Activated CD4-positive, alpha-beta memory T cell treated with anti-CD3 and anti-CD28 coated beads, Interleukin-2, amount 10 ng/mL, durations not matched to agents 7 days and 5 days (primary cell): ENCODE measurements at places on chromosomes 7 and 10.

GRCh38 chr7:25887266-25887665 is 264.7 kb upstream of the NFE2L3 start:
- no peak overlapping the region for H3K4me3 ChIP-seq
- no peak for DNase-seq
- H3K27me3 ChIP-seq: peaks cover 29% of the 10 kb centered on the region
- no peak overlapping the region for H3K27ac ChIP-seq

- peaks cover 7% of the 10 kb centered on the region for H3K4me1 ChIP-seq
- no peak overlapping the region for H3K4me3 ChIP-seq
- H3K27ac ChIP-seq: no peak overlapping the region
- H3K27me3 ChIP-seq: no peaks in the 10 kb centered on the region
- no peak for DNase-seq
- H3K36me3 ChIP-seq: peaks cover 12% of the 10 kb centered on the region
Observed at GRCh38 chr10:50582766-50583762, 40.7 kb downstream of the SGMS1 start.

- H3K27me3 ChIP-seq: no peaks in the 10 kb centered on the region
- no peak overlapping the region for H3K27ac ChIP-seq
- no peaks in the 10 kb centered on the region for H3K4me1 ChIP-seq
Observed at GRCh38 chr10:17984056-17984455, 32.3 kb downstream of the SLC39A12 start.

- H3K27me3 ChIP-seq: no peaks in the 10 kb centered on the region
- no peak overlapping the region for H3K27ac ChIP-seq
- H3K4me1 ChIP-seq: peaks cover 1% of the 10 kb centered on the region
- H3K36me3 ChIP-seq: peaks cover 43% of the 10 kb centered on the region
- DNase-seq: no peak
- no peak overlapping the region for H3K4me3 ChIP-seq
Observed at GRCh38 chr7:105666324-105666723, 85.0 kb upstream of the EFCAB10 start.

GRCh38 chr10:120426306-120426705 is 30.7 kb upstream of the PLPP4 start:
- H3K4me3 ChIP-seq: no peak overlapping the region
- H3K4me1 ChIP-seq: no peaks in the 10 kb centered on the region
- H3K27me3 ChIP-seq: peaks cover 9% of the 10 kb centered on the region
- DNase-seq: no peak
- no peaks in the 10 kb centered on the region for H3K36me3 ChIP-seq
- no peak overlapping the region for H3K27ac ChIP-seq

GRCh38 chr7:33143996-33144718 is 14.8 kb downstream of the BBS9 start:
- DNase-seq: no peak
- no peak overlapping the region for H3K4me3 ChIP-seq
- no peaks in the 10 kb centered on the region for H3K27me3 ChIP-seq

DNA sequence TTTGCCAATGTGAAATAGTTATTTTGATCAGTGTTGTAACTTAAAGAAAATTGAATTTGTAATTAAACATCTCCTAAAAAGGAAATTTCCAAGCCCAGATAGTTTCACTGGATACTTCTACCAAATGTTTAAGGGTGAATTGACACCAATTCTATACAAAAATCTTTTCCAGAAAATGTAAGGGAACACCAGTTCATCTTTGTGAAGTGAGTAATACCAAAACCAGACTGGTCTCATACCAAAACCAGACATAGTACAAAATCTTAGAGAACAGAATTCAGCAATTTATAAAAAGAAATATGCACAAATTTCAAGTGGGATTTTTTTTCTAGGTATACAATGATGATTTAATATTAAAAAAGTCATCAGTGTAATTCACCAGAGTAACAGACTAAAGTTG is 86.0 kb upstream of the ZNF32 start:
- no peak overlapping the region for H3K4me3 ChIP-seq
- no peaks in the 10 kb centered on the region for H3K36me3 ChIP-seq
- peaks cover 14% of the 10 kb centered on the region for H3K4me1 ChIP-seq
- peaks cover 8% of the 10 kb centered on the region for H3K27me3 ChIP-seq

- no peak overlapping the region for H3K27ac ChIP-seq
- no peak for DNase-seq
- peaks cover 25% of the 10 kb centered on the region for H3K36me3 ChIP-seq
- no peak overlapping the region for H3K4me3 ChIP-seq
- no peaks in the 10 kb centered on the region for H3K27me3 ChIP-seq
Observed at GRCh38 chr7:103080923-103081322, 6.0 kb downstream of the ARMC10 start.
